Pericardium fibroblast (primary cell): ENCODE measurements at places on chromosomes 2 and 18. TPM values are rescaled to one million over a fixed set of nuclear protein-coding genes. Genes with fewer than 3 reads are reported as not detected.

Gene OXER1
- total RNA-seq, result 0.09 TPM in 1 of 2 replicates, not detected in the other

Gene TUBA3E
- not detected in 2 replicates for total RNA-seq

Gene UPP2
- not detected in 2 replicates for total RNA-seq

Gene SETBP1
- 3.5 and 8.7 TPM in 2 replicates for total RNA-seq

Gene C1QL2
- not detected in 2 replicates for total RNA-seq
